ENCODE measurements at places on chromosomes 2 and 18.
A peak's percentile ranks its signal among the peaks of the same experiment; 100 is the strongest.

GRCh38 chr2:146801886-146802285, 1042.9 kb upstream of the ACVR2A start:
- DNase-seq = no peak

GRCh38 chr2:70094978-70095719, 7.9 kb downstream of the PCBP1 start:
- no peak for DNase-seq

GRCh38 chr2:3264010-3264744, 113.4 kb downstream of the EIPR1 start:
- no peak for DNase-seq

DNA sequence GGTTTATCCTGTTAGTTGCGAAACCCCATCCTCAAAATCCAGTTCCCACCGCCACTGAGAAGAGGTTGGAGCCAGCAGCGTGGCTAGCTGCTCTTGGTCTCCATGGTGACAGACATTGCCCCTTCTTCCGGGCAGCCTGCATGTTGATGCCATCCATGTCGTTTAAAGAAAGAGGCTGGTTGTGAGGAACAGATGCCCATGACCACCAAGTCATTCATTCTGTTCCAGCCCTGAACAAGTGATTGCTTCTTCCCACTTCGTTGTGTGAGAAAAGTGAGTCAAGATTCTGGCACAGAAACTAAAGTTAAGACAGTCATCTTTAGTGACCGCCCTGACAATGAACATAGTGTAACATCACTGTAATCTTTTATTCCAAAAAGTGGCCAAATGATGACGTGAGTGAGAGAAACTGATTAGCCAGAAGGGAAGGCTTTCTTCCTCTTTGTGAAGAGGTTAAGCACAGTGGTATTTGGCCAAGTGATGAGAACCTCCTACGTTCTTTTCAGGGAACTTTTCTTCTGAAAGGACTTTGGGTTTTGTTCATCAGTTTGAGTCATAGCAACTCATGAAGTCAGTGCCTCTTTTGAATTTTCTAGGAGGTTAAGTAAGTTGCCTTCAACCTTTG, 272.5 kb downstream of the GALR1 start:
- no peak for DNase-seq

- DNase-seq = peak; percentile 64
These were observed 25.4 kb upstream of the CHN1 start for GRCh38 chr2:175030380-175031271.

GRCh38 chr18:10546557-10547300, 20.9 kb downstream of the NAPG start:
- DNase-seq = no peak

- DNase-seq = peak; percentile 0
These were observed 529.1 kb downstream of the ZNF804A start for GRCh38 chr2:185127412-185127811.

- DNase-seq = peak; percentile 6
These were observed 24.5 kb upstream of the MMADHC start for GRCh38 chr2:149612122-149612521.

DNA sequence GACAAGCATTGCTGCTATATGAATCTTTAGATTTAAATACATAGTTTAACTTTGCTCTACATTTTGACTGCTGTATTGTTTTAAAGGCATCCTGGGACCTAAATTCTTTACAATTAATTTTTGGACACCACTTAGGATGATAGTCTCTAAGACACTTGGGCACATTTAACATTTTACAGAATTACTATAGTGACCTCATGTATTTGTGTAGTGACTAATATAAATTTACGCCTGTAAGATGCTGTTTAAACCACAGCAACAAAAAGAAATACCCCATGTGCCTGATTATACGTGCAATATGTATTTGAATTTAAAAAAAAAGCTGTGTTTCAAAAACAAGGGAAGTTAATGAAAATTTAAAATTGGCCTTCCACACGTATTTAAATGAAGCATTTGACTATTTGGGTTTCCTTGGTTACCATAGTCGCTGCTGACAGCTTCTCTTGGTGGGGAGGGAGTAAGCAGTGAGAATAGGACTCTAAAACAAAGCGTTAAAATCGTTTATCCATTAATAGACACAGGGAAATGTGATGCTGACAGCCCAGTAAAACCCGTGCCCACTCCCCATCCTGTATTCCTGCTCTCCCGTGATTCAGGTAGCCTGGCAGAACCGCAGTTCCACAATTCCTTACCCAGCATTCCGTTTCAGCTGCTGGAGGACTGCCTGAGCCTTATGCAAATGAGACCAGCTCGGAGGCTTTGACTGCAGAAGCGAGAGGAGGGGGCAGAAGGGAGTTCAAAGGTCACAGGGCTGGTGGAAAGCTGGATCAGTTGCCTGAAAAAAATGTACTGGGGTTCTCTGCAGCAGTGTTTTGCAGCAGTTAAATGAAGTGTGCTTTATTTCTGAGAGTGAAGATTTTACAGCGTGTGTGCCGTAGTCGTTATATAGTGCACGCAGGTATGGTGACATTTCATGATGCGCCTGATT, 104.3 kb downstream of the CSRNP3 start:
- DNase-seq = no peak

GRCh38 chr2:1887915-1888314, 143.6 kb upstream of the PXDN start:
- no peak for DNase-seq

DNA sequence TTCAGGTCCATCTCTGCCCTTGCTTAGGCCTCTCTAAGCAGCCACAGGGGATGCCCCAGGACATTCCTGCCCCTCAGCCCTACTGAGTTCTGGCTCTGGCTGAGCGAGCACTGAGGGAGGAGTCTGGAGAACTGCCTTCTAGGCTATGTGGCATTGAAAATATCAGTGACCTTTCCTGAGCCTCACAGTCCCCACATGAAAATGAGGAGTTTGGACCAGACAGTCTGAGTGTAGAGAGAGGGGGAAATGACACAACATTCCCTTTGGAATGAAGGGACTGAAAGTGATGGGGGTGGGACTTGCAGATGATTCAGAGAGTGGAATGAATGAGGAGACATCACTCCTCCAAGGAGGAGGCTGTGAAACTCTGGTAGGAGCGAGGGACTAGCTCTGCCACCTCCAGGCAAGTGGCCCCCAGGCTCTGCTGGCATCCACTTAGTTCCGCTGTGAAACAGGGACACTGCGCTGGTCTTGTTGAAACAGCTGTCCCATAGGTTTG, 8.0 kb downstream of the TNS1 start:
- DNase-seq = no peak

- DNase-seq = peak; percentile 90
These were observed 66.5 kb upstream of the TGIF1 start for GRCh38 chr18:3383381-3383915.

DNA sequence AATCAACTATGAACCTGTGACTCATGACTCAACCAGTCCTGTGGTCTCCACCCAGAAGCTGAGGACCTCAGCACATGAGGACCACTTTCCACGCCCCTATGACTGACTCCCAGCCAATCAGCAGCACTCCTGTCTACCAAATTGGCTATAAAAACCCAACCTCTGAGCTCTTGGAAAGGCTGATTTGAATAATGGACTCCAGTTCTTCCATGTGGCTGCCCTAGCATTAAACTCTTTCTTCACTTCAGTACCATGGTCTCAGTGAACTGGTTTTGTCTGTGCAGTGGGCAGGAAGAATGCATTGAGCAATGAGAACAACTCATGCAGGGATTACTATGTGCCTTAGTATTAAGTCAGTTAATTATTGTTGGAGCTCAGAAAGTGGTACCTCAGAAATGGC, 78.3 kb downstream of the CMPK2 start:
- no peak for DNase-seq

DNA sequence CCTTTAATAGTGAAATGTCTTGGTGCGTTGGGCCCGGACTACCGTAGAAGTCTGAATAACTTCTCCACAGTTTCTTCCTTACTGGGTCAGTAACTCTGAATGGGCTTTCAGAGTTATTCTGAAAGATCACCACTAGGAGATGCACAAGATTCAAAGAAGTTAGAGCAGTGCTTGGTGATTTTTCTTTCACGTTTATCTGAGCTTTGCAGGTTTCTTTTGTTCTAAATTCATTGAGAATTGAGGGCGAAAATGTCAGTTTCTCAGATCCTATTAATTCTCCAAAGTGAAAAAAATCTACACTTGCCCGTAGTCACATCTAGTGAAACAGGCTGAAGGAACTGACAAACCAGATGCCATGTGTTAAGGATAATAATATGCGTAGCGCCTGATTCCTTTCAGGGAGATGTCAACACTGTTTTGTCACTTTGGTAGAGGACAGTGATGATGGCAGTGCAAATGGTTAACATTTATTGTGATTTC, 70.1 kb downstream of the QPCT start:
- DNase-seq = peak; percentile 75

GRCh38 chr2:16168506-16169264, 228.3 kb downstream of the MYCN start:
- DNase-seq = no peak

DNA sequence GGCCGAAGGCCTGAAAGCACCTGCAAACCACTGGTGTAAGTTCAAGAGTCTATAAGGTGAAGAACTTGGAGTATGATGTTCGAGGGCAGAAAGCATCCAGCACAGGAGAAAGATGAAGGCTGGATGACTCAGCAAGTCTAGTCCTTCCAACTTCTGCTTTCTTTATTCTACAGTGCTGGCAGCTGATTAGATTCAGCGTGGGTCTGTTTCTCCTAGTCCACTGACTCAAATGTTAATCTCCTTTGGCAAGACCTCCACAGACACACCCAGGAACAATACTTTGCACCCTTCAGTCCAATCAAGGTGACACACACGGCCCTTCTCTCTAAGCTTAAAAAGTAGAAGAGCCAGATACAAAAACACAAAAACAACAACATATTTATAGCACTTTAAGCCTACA, 43.4 kb downstream of the NMS start:
- DNase-seq = no peak

DNA sequence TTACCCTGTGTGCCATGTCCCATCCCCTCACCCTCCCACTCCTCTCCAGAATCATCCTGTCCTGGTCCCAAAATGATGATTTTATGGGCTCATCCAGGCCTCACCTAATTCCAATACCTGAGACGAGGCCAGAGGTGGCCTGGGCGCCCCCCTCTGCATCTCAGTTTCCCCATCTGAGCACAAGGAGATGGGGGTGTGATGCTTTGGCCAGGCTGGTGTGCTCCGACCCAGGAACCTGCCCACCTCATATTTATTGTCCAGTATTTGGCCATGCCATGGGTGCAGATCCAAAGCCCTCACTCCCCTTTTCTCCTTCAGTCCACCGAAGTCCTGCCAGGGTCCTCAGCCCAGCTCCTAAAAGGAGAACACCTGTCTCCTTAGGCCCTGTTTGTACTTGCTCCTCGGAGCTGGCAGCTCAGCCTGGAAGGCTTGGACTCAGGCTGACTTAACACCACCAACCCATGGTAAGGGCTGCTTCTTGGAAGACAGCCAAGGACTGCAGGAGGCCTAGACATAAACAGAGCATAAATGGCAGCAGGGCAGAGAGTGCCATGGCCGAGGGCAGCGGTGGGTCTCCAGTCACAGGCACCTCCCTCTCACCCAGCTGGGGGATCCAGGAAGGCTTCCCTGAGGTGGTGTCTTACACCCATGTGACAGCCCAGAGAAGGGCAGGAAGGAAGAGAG, 3.6 kb downstream of the TEX51 start:
- DNase-seq = no peak

GRCh38 chr18:42437646-42438045, 482.6 kb downstream of the PIK3C3 start:
- DNase-seq = peak; percentile 52

- no peak for DNase-seq
These were observed 48.3 kb downstream of the RAB31 start for GRCh38 chr18:9756271-9756932.

DNA sequence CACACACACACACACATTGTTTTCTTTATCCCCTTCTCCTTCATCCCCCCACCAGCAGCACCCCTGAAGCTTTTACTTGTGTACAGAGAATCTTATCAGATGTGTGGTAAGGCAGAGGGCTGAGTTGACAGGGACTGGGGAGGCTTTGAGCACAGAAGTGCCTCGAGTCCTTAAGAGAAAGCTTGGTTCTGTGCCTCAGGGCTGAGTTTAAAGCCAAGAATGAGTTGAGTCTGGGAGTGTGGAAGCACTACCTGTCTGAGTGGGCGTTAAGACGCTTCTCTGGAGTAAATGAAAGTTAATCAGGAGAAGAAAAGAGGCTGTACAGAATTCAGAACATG, 2.7 kb downstream of the ID2 start:
- peak; percentile 79 for DNase-seq

- peak; percentile 67 for DNase-seq
These were observed 177.7 kb downstream of the TMEM247 start for GRCh38 chr2:46657042-46657504.

GRCh38 chr2:144198116-144198515, 321.8 kb downstream of the ZEB2 start:
- no peak for DNase-seq

GRCh38 chr2:112001942-112002341, 53.1 kb upstream of the TMEM87B start:
- DNase-seq = no peak

DNA sequence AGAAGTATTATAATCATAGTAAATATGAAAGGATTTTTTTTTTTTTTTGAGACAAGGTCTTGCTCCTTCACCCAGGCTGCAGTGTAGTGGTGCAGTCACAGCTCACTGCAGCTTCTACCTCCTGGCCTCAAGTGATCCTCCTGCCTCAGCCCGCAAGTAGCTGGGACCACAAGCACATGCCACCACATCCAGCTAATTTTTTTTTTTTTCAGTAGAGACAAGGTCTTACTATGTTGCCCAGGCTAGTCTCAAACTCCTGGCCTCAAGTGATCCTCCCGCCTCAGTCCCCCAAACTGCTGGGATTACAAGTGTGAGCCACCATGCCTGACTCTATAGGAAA, 301.6 kb upstream of the STON1 start:
- DNase-seq = no peak

- DNase-seq = peak; percentile 28
These were observed 27.2 kb upstream of the LANCL1 start for GRCh38 chr2:210503725-210504191.

GRCh38 chr2:28835781-28836180, 25.1 kb downstream of the SPDYA start:
- DNase-seq = no peak

DNA sequence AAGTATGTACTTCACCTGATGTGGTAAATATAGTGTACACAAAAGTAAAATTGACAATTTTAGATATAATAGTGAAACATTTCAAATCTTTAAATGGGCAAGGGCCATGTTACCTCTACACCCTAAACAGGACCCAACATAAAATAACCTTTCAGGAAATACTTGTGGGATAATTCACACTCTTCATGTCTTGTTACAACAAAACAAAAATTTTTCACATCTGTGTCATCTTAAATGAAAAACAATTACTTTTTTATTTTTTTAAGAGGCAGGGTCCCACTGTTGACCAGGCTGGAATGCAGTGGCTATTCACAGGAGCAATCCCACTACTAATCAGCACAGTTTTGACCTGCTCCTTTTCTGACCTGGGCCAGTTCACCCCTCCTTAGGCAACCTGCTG, 42.1 kb downstream of the SRBD1 start:
- DNase-seq = no peak
